Fibroblast of lung (primary cell): ENCODE measurements at places on chromosomes 7 and 10.
A peak's percentile ranks its signal among the peaks of the same experiment; 100 is the strongest.

DNA sequence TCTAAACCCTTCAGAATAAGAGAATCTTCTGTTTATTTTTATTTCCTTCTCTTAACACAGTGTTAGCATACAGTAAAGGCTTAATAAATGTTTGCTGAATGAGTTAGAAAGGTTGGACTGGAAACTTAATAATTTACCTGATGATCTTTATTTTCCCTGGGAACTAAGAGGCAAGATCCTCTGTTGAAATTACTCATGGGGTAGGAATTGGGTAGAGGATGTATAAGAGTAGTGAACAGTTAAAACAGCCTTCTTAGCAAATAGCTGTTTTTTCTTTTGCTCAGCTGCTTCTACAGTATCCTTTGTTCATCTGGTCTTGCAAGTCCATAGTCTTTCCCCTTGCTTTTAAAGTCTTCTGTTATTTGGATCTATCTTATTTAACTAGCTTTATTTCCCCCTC is 80.0 kb downstream of the AKAP9 start:
- no peak overlapping the region for H3K4me3 ChIP-seq
- no peaks in the 10 kb centered on the region for H3K27me3 ChIP-seq
- H3K36me3 ChIP-seq, result no peaks in the 10 kb centered on the region
- peaks cover 4% of the 10 kb centered on the region for H3K4me1 ChIP-seq
- peak; percentile 41 for DNase-seq
- no peak overlapping the region for H3K27ac ChIP-seq

DNA sequence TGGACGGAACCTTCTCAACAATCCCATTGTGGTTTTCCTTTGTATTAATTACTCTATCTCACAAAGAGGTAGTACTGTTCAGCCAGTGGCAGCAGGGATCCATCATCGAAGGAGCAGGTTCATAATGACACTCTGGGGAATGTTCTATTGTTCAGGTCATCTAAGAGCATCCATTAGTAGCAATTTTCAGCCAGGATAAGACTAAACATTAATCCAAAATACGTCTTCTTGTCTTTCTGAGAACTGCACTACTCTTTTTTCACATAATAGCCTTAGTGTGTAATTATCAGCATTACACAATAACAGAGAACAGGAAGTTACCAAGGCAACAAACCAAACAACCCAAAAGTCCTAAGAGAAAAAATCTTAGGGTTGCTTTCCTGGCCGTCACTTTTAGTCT is 259.5 kb upstream of the VWC2 start:
- no peak overlapping the region for H3K4me3 ChIP-seq
- no peak for DNase-seq
- H3K27ac ChIP-seq, result no peak overlapping the region
- H3K4me1 ChIP-seq, result no peaks in the 10 kb centered on the region

DNA sequence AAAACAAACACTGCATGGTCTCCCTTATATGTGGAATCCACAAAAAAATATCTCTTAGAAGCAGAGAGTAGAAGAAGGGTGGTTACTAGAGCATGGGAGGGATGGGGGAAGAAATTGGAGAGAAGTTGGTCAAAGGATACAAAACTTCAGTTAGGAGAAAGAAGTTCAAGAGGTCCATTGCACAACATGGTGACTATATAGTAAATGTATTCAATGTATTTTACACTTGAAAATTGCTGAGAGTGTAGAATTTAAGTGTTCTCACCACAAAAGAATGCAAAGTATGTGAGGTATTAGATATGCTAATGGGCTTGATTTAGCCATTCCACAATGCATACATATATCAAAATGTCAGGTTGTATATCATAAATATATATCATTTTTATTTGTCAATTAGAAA is 232.0 kb upstream of the CELF2 start:
- H3K4me3 ChIP-seq, result no peak overlapping the region
- peaks cover 9% of the 10 kb centered on the region for H3K4me1 ChIP-seq
- H3K36me3 ChIP-seq, result no peaks in the 10 kb centered on the region
- peak overlapping the region; percentile 24 for H3K27ac ChIP-seq

- H3K27me3 ChIP-seq, result no peaks in the 10 kb centered on the region
- H3K27ac ChIP-seq, result no peak overlapping the region
- no peaks in the 10 kb centered on the region for H3K36me3 ChIP-seq
Measured at GRCh38 chr10:67385566-67385965, 310.4 kb downstream of the CTNNA3 start.
